Astrocyte of the cerebellum (primary cell): ENCODE measurements at places on chromosomes 1 and 21.

DNA sequence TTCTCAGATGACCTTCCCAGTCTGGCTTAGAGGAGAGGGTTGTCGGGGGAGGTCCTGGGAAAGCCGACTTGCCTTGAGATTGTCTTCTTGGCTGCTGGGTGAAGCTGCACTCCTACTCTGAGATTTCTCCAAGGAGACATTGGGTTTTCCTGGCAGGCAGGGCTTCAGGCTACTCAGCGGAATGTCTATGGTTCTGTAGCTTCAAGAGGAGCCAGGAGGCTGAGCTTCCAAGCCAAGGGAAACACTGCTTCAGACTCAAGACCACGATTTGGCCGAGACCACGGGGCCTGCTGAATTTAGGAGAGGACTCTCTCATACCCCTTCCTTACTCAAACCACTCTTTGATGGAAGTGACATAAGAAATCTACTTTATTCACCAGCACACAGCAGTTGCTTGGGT, 67.8 kb downstream of the NTMT2 start:
- no peak for DNase-seq

DNA sequence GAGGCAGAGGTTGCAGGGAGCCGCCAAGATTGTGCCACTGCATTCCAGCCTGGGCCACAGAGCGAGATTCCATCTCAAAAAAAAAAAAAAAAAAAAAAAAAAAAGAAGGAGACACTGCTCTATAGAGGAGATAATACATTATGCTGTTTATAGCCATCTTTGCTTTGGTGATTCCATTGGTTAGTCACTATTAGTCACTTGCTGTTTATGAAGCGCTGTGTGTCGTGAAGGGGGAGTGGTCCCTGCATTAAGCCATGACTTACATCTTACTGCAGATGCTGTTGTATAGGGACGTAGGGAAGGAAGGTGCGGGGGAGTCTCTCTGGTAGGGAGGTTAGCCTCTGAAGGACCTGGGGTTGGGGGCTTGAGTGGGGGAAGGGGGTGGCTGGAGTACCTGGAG, 48.3 kb downstream of the HUNK start:
- no peak for DNase-seq

DNA sequence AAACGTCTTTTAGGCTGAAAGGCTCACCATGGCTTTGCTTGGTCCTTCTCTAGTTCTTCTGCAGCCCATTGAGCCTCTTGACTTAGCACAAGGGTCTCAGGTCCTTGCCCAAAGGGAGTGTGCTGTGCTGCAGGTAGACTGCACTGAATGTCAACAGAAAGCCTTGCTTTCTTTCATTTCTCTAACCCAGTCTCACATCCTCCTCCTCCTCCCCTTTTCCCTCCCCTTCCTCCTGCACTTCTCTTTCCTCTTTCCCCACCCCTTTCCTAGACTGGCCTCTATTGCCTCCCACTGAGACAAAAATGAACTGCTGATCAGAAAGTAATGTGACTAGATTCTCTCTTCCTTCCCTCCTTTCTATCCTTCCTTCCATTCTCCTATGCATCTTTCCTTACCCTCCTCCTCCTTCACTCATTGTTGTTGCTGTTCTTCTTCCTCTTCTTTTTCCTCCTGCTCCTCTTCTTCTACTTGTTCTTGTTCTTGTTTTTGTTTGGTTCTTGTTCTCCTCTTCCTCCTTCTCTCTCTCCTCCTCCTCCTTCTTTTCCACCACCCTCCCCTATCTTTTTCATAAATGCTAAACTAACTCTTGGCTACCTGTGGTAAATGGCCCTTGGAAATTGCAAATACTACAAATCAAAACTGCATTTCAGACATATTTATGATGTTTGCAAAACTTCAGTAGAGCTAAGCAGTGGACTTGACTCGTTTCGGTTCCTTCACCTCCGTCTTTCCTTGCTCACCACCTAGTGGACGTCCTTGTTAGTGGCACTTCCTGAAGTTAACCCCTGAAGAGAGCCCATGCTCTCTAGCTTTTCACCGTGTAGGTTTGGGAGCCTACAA, at the start of gene SELL:
TSS of gene SELL (minus strand) at position 152 of the 840 bp plus-strand sequence. CDS start at position 30, 122 bp downstream.
- peak; percentile 51 for DNase-seq

DNA sequence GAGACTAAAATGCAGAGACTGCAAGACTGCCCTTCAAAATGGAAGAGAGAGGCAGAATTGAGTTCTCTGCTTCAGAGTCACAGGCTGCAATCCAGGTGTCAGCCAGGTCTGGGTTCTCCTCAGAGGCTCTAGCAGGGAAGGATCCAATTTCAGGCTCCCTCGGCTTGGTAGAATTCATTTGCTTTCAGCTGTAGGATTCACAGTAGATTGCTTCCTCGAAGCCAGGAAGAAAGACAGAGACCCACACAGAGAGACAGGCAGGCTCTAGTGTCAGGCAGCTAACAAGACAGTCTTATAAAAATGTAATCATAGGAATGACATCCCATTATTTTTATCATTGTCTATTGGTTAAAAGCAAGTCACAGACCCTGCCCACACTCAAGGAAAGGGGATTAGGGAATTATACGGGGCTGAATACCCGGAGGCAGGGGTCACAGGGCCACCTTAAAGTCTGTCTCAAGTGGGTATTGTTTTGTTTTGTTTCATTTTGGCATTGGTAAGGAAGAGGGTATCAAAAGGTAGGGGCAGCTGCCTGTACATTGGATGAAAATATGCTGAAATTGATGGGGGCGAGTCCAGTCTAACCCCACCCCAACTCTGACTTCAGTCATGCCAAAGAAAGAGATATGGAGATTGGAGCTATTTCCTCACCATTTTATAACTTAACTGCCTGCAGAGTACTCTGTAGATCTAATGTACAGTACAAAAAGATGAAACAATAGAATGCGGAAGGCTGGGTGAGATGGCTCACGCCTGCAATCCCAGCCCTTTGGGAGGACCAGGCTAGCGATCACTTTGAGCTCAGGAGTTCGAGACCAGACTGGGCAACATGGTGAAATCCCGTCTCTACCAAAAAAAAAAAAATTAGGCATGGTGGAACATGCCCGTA, 9.5 kb upstream of the TBCE start:
- no peak for DNase-seq

DNA sequence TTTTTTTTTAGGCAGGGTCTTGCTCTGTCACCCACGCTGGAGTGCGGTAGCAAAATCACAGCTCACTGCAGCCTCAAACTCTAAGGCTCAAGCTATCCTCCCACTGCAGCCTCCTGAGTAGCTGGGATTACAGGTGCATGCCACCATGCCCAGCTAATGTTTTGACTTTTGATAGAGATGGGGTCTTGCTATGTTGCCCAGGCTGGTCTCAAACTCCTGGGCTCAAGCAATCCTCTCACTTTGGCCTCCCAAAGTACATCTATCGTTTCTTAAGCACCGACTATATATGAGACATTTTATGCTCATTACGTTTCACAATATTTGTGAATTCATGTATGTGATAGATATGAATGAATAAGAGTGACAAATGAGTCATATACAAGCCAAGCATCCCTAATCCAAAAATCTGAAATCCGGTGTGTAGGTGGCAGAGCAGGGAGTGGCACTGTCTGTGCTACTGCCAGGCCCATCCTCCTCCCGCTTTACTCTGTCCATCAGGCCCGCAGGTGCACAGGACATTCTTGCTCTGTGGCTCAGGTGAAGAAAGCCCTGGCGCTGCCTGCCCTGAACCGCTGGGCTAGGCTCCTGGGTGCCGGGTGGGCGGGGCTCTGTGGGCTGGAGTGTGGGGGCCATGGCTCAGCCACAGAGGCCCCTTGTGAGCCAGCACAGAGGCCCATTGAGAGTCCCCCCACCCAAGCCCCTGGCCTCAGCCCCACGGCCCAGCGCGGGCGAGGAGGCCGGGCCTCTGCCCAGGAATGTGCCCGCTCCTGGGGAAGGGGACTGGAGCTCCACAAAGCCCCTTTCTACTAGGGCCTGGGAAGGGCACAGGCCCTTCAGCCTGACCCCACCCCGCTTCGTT, 45.3 kb downstream of the HSPG2 start:
- DNase-seq = no peak

DNA sequence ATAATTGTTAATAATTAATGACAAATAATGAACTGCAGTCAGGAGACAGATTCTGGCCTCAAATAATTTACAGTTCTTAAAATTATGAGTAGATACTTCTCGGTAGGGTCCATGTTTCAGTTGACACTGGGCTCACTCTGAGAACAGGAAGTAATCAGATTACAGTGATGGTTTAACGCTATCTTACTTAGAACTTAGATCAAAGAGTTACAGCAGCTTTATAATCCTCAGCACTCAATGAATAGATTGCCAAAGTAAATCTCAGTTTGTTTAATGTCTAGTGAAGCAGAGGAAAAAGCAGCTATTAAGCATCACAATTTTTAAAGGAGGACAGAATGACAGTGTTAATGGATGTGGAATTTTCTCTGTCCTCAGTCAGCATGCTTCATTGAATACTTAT, 79.6 kb downstream of the PDE4B start:
- no peak for DNase-seq

DNA sequence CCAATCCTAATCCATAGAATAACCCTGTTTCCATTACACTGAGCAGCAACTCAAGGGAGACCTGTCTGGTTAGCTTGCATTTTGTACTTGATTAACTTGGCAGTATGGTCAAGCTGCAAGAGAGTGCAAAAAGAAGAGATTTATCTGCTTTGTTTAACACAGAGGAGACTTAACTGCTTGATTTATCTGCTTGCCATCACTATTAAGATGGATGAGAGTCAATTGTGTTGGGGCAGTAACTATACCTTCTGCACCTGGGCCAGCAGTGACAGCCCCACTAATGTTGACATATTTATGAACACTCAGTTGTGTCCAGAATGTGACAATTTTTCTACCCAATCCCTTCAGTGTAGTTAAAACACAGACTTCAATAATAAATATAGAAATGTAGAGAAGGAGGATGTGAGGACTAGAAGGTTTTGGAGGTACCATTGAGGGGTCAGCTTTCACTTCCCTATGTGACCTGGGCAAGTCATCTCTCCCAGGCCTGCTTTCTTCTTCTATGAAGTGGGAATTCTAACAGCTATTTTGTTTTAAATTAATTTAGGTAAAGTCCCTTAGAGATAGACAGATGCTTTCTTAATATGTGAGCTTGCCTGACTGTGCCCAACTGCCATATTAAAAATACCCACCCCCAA, 159.1 kb upstream of the KCNK2 start:
- no peak for DNase-seq

- DNase-seq = no peak
These were observed 80.4 kb downstream of the RUNX1 start for GRCh38 chr21:34968414-34969333.

GRCh38 chr1:15525050-15526020, 1.3 kb upstream of the DNAJC16 start:
- DNase-seq = peak; percentile 97

- no peak for DNase-seq
These were observed 139.5 kb downstream of the PAPPA2 start for GRCh38 chr1:176602388-176603004.

GRCh38 chr21:42541174-42541573, 27.5 kb downstream of the SLC37A1 start:
- DNase-seq = no peak

- DNase-seq = peak; percentile 81
These were observed 68.4 kb downstream of the LUZP1 start for GRCh38 chr1:23100074-23100748.

DNA sequence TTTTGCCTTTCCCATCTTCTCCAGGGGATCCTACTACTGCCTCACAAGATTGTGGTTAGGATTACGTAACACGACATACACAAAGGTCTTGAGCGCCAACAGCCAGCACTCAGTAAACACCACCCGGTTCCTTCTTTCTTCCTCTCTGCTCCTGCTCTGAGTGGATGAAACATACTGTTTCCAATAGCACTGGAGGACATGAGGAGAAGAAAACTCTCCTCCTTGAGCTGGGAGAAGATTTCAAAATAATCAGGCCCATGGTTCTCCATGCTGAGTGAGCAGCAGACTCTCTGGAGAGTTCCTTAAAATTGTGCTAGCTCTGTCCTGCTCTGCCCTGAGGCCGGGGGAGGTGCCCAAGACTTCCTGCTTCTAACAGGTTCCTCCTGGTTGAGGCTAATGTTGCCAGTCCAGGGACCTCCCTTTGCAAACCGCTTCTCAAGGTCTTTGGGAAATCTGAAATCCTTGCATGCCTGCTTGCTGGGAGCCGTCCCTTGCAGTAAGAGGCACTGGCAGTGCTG, 29.4 kb upstream of the MX1 start:
- DNase-seq = no peak

DNA sequence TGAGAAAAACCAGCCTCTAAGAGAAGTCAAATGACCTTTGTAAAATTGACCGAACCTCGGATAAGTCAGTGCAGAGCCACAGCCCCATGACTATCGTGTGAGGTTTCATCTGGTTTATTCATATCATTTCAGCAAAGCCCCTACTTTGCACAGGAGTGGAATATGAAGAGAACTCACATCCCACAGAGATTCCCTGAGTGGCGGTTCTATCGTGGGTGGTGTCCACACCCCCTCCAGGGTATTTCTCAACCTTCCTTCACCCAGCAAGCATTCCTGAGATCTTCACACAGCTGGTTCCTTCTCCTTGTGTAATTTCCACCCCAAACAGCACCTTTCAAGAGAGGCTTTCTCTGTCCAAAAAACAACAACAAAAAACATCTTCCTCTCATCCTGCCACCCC, 47.5 kb downstream of the EVA1C start:
- DNase-seq = no peak

GRCh38 chr1:57411262-57411661, 12.6 kb downstream of the DAB1 start:
- peak; percentile 88 for DNase-seq

DNA sequence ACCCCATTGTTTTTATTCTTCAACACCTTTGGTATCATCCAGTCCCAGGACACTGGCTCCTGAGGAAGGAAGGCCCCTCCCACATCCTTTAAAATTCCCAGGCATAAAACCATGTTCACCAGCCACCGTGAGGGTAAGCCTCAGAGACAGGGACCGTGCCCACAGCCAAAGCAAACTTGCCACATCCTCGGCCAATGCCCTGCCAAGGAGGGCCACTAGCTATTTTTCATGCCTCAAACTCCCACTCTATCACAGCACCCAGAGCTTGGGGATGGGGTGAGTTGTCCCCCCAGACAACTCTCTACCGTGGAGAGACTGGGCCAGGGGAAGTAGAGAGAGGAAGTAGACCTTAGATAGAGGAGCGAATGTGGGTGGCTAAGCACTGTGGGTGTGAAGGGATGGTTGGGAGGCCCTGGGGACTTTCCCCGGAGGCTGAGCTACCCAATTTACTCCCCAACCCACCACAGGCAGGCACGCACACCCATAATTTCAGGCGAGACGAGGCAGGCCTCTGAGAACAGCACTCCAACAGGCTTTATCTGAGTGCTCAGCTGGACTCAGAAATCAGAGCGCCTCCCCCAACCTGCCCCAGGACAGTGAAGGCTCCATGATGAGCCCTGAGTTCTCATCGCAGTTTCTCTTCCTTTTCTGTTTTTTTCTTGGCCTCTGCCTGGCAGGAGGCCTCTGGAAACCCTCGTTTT, 15.9 kb upstream of the BTG2 start:
- DNase-seq = no peak
